GM06990 (cell line): ENCODE measurements at places on chromosomes 4 and X.

- DNase-seq: peak; percentile 14
Observed at GRCh38 chr4:170234800-170235199, 145.0 kb upstream of the AADAT start.

GRCh38 chrX:47571215-47571614 lies 10.2 kb downstream of the ARAF start:
- DNase-seq: no peak

DNA sequence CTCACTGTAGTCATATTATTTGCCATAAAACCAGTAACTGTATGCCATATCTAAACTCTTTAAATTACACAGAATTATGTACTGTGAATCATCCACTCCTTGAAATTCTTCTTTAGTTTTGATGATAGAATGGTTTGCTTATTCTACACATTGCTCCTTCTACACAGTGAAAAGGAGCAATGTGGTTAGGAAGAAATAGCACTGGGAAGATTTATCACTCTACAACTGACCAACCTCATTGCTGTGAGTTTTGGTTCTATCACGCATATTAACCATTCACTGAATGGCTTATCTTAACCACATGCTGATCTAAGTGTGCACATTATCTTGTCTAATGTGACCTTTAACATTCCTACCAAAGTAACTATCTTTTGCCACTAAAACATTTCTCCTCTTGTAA lies 415.7 kb upstream of the NDST4 start:
- DNase-seq: no peak

- no peak for DNase-seq
Observed at GRCh38 chr4:169143335-169143734, 127.4 kb downstream of the SH3RF1 start.

- no peak for DNase-seq
Observed at GRCh38 chrX:39895218-39896110, 202.3 kb downstream of the BCOR start.

DNA sequence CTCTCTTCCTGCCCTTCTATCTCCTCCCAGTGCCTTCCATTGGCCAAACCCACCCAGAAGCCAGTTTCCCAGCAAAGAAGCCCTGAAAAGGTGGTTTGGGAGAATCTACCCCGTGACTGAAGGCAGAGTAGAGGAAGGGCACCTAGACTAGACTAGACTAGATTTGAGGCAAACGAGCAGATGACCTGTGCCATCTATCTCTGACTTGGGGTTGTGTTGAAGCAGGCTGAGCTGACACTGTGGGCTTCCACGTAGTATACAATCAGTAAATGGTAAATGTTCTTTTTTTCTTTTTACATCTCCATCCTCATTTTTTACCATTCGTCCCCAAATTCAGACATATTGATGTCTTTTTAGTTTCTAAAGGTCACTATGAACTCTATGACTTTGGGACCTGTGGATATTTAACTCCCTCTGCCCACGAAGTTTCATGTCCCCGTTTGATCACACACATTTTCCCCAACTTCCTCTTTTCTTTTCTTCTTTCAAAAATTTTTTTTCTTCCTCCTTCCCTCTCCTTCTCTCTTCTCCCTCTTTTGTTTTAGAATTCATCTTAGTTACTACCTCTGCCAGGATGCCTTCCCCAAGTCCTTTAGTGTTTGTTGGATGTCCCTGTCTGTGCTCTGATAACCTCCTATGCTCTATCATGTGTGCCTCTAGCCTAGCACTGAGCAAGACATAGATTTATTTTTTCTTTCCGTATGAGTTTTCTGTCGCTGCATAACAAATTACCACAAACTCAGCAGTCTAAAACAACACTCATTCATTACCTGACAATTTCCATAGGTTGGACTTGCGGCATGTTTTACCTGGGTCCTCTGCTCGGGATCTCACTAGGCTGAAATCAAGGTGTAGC lies 6.2 kb upstream of the AFF1 start:
- no peak for DNase-seq

- no peak for DNase-seq
Observed at GRCh38 chrX:29432534-29432933, 782.8 kb upstream of the MAGEB2 start.

DNA sequence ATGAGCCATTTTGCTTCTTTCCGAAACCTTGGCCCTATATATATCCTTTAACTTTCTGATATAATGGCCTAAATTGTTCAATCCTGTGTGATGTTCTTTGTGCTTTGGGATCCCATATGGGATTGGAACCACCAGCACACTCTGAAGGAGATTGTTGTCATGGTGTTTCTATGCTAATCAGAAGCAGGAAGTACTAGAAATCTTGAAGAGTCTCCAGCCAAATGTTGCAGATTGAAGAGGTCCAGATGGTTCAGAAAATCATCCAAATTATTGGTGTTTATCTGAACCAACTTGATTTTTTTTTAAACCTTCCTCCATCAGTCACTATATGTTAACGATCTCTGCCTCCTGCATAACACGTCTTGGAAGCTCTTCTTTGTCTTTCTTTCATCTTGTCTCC lies 72.8 kb downstream of the KIT start:
- DNase-seq: no peak

GRCh38 chr4:24322995-24323394 lies 261.4 kb downstream of the DHX15 start:
- no peak for DNase-seq

DNA sequence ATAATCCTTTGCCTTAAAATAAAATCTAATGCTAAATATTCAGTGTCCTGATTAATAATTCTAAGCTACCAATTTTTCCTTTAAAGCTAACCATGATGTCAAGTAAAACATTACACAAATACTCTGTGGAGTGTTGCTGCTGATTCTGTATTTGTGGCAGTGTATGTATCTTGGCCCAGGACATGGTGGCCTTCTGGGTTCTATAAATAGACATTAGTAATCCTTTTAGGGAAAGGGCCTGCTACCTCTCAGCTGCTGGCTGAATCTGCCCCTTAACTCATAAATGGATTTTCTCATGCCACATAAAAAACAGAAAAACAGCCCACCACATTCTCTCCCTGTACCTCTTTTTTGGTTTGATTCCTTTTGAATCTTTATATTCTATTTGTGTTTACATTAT lies 1.2 kb upstream of the XK start:
- no peak for DNase-seq
